Lung (tissue), 17 donors: ENCODE measurements at places on chromosomes 3 and 15. TPM values are rescaled to one million over a fixed set of nuclear protein-coding genes. Genes with fewer than 3 reads are reported as not detected.

The CLDN18 gene
- polyA plus RNA-seq: 118 TPM

The SPTBN5 gene
- 1.8 TPM for polyA plus RNA-seq

The PCOLCE2 gene
- 15.5 TPM for polyA plus RNA-seq

The TNNC1 gene
- polyA plus RNA-seq: 250 TPM

The CHL1 gene
- 1.1 TPM for polyA plus RNA-seq

The MON1A gene
- polyA plus RNA-seq: 10.3 TPM

The TASOR gene
- polyA plus RNA-seq: 23.8 TPM

The APOD gene
- 85.8 TPM for polyA plus RNA-seq

The BNC1 gene
- 0.23 TPM for polyA plus RNA-seq

The ADAMTS7 gene
- polyA plus RNA-seq: 3.4 TPM

The MBD4 gene
- 29.0 TPM for polyA plus RNA-seq

The GOLGA8Q gene
- polyA plus RNA-seq: 0.47 TPM

The UNC45A gene
- 47.9 TPM for polyA plus RNA-seq

The SI gene
- polyA plus RNA-seq: 0.02 TPM

The ATP2C1 gene
- polyA plus RNA-seq: 41.4 TPM

The CACNA2D2 gene
- polyA plus RNA-seq: 102 TPM

The FANCD2OS gene
- polyA plus RNA-seq: not detected

The SIN3A gene
- polyA plus RNA-seq: 19.9 TPM

The RYR3 gene
- 0.09 TPM for polyA plus RNA-seq

The GOLGA6B gene
- not detected for polyA plus RNA-seq

The FOXL2NB gene
- polyA plus RNA-seq: not detected

The ZNF662 gene
- polyA plus RNA-seq: 0.85 TPM

The PDZRN3 gene
- 11.9 TPM for polyA plus RNA-seq

The ZCWPW2 gene
- polyA plus RNA-seq: 0.77 TPM

The UQCC5 gene
- polyA plus RNA-seq: 19.7 TPM

The SPINK8 gene
- polyA plus RNA-seq: not detected
